ENCODE measurements at places on chromosomes 5 and 9.

DNA sequence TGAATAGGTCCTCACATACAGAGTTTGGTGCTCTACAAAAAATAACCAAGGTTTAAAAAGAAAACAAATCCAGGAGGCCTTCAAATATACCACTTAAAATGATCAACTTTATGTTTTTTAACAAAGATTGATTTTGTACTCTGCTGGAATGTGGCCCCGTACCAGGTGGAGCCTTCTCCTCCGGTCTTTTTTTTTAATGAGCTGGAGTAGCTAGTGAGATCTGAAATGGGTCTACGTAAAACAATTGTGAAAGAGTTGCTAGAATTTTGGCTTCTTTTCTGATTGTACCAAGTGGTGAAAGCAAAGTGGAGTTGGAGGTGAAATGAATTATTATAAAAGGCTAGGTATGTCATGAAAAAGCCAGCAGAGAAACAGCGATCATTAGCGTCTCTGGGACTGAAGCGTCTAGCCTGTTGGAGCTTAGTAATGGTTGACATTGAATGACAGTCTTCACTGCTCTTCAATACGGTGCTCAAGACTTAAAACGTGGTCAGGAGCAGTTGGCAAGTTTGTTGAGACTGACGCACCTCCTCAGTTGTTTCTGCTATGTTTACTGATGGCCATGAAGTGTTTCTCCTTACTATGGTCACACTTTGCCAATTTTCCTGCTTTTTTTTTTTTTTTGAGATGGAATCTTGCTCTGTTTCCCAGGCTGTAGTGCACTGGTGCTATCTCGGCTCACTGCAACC is 84.4 kb downstream of the DAPK1 start:
- DNase-seq, result no peak

GRCh38 chr5:111859533-111860270 is 102.7 kb upstream of the NREP start:
- no peak for DNase-seq

DNA sequence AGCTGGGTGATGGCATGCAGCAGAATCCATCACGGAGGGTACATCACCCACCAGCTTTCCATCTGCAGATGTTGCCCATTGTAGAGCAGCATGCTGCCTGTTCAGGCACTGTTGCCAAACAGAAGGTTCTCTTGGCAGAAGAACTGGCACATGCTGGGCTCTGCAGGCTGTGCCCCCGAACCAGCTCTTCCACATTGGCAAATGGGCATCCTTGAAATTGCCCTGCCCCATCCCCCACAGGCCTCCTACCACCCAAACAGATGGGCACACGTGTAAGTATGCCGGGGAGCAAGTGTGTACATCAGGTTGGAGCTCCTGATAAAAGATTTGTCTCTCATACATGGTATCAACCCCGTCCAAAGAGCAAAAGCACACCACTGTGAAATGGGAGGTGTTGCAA is 220.3 kb upstream of the TAS2R1 start:
- DNase-seq, result no peak

DNA sequence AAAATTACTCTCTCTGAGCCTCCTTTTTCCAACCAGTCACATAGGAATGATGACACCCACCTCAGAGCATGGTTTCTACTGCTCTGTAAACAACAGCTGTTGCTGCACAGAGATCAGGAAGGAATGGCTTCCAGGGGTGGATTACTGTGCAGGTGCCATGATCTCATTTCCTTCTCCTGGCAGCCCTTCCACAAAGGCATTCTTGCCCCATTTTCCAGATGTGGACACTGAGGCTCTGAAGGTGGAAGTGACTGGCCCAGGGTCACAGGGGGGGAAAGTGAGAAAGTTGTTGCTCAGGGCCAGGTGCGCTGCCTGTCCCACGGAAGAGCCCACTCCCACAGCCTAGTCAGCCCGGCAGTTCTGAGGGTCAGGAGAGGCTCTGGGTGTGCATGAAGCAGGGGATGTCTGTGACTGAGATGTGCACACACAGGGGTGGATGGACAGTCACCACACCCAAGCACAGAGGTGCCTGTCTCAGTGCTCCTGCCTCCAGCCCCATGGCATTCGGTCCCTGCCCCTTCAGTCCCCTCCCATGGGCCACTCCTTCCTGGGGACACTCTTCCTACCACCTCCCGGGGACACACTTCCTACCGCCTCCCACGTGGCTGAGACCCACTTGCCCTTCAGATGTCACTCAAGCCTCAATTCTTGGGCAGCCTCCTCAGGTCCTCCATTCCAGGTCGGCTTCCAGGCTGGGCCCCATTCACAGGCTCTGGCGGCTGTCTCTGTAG is 17.0 kb downstream of the FGFR4 start:
- no peak for DNase-seq

DNA sequence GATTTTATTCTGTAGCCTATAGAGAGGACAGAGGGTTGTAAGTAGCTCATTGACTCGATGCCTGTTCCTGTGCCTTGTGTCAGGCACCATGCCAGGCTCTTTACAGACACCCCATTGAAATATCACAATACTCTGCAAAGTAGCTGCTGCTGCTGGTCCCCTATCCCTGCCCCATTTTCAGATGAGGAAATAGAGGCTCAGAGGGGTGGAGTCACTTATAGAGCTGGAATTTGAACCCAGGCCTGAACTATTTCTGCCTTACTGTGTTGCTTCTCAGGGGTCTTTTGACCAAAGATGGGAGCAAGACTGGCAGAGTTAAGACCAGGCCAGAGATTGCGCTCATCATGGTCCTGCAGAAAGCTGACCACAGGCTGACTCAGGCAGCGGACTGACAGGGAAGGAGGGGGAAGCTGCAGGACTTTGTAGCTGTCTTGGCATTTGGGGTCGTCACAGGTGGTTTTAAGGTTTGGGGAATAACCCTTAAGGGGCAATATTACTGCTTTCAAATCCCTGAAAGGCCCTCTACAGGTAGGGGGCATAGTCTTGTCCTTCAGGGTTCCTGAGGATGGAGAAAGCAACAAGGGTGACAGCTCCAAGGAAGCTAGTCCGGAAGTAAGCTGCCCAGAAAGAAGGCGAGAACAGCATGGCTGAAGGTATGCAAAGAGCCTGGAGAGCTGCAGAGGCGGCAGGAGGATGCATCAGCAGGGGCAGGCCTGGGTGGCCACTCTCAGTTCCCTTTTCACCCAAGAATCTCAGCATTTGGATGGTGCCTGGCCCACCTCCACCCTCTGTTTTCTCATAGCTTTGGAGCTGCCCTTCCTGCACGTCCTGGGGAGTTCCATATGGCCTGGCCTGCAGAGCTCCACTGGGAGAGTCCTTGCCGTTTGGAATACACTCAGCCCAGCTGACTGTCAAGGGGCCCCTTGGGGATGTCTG is 18.3 kb upstream of the NDST1 start:
- no peak for DNase-seq
